ENCODE measurements at places on chromosomes 13 and 19.

GRCh38 chr13:83056269-83056668, 826.0 kb downstream of the SLITRK1 start:
- DNase-seq = no peak

DNA sequence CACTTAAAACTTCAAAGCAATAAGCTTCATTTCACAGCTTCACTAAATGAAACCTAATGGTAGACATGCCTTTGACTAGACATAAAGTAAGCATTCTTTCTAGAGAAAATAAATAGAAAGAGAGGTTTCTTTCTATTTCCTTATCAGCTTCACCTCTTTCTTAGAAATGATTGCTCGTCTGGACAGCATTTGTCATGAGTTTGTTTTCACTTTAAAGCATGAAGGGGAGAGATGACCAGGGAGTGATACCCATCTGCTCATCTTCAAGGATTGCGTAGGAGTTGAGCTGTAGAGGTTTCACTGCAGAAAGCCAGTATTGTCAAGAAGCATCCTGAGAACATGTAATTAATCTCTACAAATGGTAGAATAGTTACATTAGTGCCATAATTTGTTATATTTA, 61.3 kb downstream of the COL4A2 start:
- DNase-seq = no peak

- DNase-seq = no peak
These were observed 11.0 kb downstream of the STK24 start for GRCh38 chr13:98565726-98566565.

GRCh38 chr19:3131168-3131567, 4.7 kb upstream of the GNA15 start:
- no peak for DNase-seq

- peak; percentile 33 for DNase-seq
These were observed 76.9 kb downstream of the FOXO1 start for GRCh38 chr13:40589285-40590109.

DNA sequence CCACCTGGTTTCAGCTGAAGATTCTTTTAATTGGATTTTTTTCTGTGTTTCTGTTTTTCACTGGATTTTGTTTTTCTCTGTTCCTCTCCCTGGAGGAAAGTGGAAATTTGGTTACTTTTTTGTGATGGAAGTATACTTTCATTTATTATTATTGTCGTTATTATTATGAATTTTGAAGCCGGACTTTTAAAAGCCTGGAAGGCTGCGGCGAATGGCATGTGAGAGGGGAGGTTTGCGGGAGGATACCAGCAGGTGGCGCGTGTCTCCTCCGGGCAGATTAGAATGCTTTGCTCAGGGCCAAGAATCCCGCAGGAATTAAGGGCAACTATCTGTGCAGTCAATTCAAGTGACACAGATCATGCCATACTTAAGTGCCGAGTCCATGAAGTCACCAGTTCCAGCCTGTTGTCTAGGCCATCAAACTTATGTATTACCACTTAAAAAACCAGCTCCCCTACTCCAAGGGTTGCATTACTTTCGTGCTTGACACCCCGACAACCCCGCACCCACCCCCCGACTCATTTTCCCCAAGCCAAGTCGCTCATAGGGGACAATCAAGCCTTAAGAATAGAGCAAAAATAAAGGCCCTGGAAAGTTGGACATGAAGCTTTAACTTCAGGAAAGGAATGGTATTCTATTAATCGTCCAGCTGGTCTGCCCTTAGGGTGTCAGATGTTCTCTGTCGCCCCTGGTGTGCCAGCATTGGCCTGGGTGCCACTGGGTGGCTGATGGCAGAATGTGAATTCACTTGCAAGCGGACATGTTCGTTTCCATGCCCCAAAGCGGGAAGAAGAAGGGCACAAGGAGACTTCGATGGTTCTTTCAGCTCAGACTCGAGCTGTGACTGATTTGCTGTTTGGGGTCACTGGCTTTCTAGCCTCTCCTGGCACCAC, 1.3 kb upstream of the LRCH1 start:
- peak; percentile 45 for DNase-seq

DNA sequence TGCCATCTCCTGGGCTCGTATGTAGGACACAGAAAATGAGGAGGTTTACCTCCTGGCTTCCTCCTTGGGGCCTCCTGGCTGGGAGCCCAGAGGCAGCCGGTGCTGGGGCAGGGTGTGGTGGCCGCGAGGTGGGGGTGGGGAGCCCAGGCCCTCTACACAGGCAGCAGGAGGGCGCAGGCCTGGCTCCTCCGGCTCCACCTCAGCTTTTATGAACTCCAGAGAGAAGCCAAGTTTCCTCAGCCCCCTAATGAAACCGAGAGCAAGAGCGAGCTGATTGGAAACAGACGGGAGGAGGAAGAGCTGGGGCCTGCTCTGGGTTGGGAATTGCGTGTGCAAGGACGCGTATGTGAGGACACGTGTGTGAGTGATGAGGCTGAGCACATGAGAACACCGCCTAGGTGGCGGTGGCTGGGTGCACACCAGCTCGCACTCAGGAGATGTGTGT, 23.1 kb downstream of the LYL1 start:
- no peak for DNase-seq

DNA sequence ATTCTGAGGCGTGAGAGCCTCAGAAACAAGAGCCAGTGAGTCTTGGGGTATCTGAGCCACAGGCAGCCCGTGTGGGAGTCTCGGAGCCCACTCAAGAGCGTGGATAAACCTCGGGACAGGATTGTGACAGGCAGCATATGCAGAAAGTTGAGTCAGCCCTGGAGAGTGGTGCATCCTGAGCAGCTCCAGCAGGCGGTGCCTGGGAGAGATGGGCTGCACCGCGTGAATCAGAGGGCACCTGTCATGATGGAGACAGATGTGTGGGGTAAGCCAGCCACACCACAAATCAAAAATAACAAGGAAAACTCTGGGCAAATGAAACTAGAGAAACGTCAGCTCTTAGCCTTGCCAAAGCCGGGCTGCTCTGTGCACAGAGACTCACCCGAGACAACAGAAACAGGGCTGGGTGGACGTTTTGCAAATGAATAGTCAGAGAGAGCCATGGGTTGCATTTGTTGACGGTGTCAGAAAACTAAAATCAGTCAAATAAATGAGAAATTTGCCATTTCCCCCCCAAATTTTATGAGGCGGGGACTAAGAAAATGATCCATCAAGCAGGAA, 30.0 kb upstream of the POP4 start:
- no peak for DNase-seq

DNA sequence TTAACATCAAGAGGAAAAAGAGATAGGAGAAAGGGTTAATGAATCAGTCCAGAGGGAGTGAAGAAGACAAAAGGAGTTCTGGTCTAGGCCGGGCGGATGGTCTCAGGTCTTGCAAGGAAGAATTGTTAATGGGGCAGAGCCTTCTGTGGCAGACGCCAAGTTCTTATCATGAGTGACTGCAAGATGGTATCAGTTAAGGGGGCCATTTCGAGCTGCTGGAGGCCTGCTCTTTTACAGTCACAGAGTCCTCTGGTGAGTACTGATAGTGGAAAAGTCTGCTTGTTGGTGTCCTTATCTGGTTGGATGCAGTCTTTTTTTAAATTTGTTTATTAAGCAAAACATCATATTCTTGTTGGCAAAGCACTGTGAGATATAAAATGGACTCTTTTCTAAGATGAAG, 590.9 kb upstream of the SGCG start:
- no peak for DNase-seq

DNA sequence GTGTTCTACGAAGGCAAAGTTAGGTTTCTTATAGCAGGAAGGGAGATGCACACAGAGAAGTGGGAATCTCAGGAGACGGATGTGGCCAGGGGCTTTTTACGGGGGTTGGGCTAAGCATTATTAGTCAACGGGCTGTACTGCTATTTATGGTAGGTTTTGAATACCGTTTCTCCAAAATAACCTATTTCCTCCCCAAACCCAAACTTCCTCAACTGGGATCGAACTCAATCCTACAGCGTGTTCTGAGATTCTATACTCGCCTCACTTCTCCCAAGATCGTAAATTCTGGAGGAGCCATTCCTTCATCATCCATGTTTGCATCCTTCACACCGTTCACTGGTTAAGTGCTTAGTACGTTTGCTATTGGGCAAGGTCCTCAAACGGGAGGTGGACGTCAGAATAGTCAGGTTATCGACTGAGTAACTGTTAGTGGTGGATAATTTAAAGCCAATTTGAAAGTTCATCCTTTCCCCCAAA, 1.2 kb upstream of the TRIM13 start:
- no peak for DNase-seq

GRCh38 chr19:21483589-21484170, 21.7 kb upstream of the ZNF429 start:
- DNase-seq = no peak
